ENCODE measurements at places on chromosomes 11 and 22.

DNA sequence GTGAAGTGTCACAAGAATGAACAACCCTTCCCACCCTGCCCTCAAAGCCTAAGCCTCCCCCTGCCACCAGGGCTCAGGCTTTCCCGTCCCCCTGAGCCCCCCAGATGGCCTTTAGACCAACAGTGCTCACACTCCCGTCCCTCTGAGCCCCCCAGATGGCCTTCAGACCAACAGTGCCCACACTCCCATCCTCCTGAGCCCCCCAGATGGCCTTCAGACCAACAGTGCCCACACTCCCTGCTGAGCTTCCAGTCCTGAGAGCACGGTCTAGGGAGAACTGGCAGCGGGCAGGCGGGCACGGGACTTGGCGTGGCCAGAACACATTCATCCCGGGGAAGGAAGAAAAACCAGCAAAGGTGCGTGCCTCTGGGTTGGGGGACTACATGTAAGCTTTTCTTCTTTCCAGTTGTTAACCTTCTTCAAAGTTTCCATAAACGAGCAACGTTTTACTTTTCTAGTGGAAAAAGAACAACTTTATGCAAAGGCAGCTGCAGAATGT, 2.5 kb downstream of the MRGPRG start:
- no peak for DNase-seq

DNA sequence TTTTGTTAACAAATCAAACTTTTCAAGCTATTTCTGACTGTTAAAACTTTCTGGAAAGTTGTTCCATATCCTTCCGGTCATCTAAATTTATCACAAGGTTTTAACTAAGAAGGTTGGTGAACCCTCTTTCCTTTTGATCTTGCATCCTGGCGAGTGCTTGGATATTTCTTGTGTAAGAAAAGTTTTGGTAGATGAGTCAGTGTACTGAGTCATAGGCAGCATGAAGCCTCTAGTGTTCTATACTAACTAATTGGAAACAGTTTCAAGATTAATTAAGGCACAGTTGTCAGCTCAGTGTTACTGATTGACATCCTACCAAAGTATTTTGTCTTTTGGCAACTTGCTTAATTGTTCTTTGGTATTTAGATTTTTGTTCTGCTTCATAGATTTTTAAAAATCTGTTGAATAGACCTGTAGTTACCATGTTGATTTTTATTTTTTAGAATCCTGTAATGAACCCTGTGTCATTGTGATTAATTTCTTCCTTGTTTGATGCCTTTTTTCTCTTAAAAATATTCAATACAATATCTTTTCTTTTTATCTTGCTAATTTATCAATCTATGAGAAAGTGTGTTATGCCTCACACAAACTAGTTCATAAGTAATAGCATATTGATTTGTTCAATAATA, 38.0 kb downstream of the METTL15 start:
- DNase-seq: no peak

- DNase-seq: no peak
Measured at GRCh38 chr11:44351006-44351660, 41.2 kb upstream of the ALX4 start.

- no peak for DNase-seq
Measured at GRCh38 chr11:34449013-34449412, 10.3 kb downstream of the CAT start.

GRCh38 chr11:83140691-83141455, 16.1 kb upstream of the PCF11 start:
- no peak for DNase-seq

GRCh38 chr11:20443596-20443995, 56.1 kb downstream of the PRMT3 start:
- no peak for DNase-seq

DNA sequence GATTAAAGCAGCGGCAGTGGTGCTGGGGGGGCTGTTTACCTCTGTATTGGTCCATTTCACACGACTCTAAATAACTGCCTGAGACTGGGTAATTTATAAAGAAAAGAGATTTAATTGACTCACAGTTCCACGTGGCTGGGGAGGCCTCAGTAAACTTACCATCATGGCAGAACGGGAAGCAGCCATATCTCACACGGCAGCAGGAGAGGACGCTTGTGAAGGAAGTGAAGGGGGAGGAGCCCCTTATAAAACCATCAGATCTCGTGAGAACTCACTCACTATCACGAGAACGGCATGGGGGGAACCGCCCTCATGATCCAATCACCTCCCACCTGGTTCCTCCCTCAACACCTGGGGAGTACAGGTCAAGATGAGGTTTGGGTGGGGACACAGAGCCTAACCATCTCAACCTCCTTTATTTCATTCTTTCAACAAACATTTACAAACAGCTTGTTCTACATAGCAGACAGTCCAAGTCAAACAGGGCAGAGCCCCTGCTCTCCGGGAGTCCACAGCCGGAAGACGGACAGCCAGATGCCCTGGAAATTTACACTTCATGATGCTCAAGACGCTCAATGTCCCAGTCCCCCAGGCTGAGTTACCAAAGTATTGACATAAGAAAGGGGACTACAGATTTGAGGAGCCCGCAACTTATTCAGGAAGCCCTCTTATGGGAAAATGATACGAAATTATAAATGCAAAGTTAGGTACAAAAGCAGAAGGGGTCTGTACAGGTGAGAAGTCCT, 26.3 kb upstream of the HMGXB4 start:
- DNase-seq: no peak

DNA sequence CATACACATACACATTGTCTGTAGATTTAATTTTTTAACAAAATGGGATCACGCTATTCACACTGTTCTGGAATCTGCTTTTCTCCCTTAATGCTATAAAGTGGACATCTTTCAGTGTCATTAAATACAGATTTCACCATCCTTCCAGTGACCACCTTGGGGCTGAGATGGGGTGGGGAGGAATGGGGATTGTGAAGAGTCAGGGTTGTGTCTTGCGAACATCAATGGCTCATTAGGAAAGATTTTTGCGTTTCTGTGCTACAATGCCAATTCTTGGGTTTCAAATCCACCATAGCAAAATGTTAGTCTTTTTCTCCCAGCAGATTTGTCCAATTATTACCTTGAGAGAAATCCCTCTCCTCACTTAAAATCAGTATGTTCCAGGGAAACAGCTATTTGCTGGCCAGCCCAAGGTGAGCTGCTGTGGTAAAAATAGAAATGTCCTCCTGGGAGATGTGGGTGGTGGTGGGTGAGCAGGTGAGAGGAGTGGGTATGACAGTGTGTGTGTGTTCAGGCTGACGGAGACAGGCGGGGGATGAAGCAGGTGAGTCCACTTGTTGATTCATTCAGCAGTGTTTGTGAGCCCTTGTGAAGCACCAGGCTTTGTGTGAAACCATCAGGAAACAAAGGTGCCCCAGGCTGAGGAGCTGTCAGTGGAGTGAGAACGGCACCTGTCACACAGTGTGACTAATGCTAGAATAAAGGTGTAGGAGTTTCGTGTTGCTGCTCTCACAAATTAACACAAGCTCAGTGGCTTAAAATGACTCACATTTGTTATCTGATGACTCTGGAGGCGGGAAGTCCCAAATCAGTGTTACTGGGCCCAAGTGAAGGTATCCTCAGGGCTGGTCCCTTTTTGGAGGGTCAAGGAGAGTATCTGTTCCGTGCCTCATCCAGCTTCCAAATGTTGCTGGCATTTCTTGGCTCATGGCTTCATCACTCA, 1.7 kb upstream of the CBX6 start:
- DNase-seq: no peak

Measured in GOT3 (cell line).